ENCODE measurements at places on chromosomes 2 and 18. TPM values are rescaled to one million over a fixed set of nuclear protein-coding genes. Genes with fewer than 3 reads are reported as not detected.

The RGPD3 gene
- total RNA-seq = 0.07 TPM

The FBLN7 gene
- total RNA-seq = 18.4 TPM

- no peak for DNase-seq
Measured at GRCh38 chr2:142938240-142938639, 60.8 kb downstream of the KYNU start.

The ZNF804A gene
- total RNA-seq = not detected

- DNase-seq = no peak
Measured at GRCh38 chr2:102149644-102150455, 7.3 kb downstream of the IL1R1 start.

The FAM124B gene
- total RNA-seq = 0.15 TPM

GRCh38 chr2:235333076-235333475 lies 160.8 kb upstream of the AGAP1 start:
- DNase-seq = no peak

The POLR1A gene
- total RNA-seq = 23.8 TPM

The LPIN1 gene
- total RNA-seq = 22.9 TPM

The IL1F10 gene
- total RNA-seq = not detected

The FBXO36 gene
- total RNA-seq = 13.1 TPM

GRCh38 chr2:173684896-173685459 lies 280.2 kb downstream of the SP3 start:
- DNase-seq = peak; percentile 11

DNA sequence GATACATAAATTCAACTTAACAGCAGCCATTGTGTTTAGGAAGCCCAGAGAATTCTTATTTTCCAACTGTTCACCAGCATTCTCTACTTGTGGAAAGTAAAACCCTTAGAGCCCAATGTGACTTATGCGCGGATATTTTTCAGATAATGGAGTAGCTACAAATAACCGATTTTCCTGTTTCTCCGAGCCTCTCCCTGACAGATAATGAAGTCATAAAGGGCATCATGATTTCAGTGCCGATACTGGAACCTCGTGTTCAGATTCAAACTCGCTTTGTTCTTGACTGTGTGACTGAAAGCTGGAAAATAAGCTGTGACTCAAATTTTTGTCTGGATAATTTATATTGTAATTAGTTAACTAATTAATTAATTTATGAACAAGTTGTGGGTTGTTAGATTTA lies 228.2 kb downstream of the VAPA start:
- no peak for DNase-seq

The MYO5B gene
- 6.7 TPM for total RNA-seq

GRCh38 chr2:237923481-237924163 lies 43.2 kb upstream of the UBE2F start:
- peak; percentile 89 for DNase-seq

DNA sequence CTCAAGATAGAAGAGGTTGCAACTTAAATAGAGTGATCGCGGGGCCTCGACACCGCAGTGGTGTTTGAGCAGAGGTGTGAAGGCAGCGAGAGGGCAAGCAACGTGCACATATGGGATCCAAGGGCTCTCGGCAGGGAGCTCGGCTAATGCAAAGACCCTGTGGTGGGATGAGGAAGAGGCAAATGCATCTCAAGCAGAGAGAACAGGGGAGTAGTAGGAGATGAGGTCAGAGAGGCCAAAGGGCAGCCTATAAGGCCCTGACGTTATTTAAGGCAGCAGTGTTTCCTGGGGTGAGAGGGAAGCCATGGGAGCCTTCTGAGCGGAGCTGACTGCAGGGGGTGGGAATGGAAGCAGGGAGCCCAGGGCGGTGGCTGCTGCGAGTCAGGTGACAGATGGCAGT lies 74.5 kb downstream of the MRPS9 start:
- no peak for DNase-seq

The APCDD1 gene
- total RNA-seq = 4.7 TPM

- no peak for DNase-seq
Measured at GRCh38 chr2:235996419-235996818, 171.8 kb downstream of the GBX2 start.

The SPDYA gene
- 0.37 TPM for total RNA-seq

- no peak for DNase-seq
Measured at GRCh38 chr2:233075141-233075965, 15.2 kb downstream of the INPP5D start.

DNA sequence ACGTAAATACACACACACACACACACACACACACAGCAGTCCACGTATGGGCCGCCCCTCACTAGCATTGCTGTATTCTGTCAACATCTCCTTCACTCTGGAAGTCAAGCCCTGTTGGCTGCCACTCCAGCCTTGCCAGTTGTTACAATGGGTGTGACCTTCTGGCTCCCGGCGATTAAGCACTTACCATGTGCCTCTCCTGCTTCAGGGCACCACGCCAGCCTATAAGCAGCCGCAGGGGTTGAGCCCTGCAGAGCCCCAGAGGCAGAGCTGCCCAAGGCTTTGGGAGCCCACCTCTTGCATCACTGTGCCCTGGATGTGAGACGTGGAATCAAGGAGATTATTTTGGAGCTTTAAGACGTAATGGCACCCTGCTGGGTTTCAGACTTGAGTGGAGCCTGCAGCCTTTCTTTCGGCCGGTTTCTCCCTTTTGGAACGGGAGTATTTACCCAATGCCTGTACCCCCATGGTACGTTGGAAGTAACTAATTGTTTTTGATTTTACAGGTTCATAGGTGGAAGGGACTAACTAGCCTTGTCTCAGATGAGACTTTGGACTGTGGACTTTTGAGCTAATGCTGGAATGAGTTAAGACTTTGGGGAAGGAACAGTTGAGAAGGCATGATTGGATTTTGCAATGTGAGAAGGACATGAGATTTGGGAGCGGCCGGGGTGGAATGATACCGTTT lies 54.5 kb upstream of the ROCK2 start:
- DNase-seq = peak; percentile 19

- peak; percentile 40 for DNase-seq
Measured at GRCh38 chr18:54232485-54233227, 8.2 kb upstream of the MBD2 start.

GRCh38 chr18:5196253-5197031 lies 615 bp downstream of the AKAIN1 start:
- DNase-seq = peak; percentile 72

The SLC30A3 gene
- total RNA-seq = 0.56 TPM

DNA sequence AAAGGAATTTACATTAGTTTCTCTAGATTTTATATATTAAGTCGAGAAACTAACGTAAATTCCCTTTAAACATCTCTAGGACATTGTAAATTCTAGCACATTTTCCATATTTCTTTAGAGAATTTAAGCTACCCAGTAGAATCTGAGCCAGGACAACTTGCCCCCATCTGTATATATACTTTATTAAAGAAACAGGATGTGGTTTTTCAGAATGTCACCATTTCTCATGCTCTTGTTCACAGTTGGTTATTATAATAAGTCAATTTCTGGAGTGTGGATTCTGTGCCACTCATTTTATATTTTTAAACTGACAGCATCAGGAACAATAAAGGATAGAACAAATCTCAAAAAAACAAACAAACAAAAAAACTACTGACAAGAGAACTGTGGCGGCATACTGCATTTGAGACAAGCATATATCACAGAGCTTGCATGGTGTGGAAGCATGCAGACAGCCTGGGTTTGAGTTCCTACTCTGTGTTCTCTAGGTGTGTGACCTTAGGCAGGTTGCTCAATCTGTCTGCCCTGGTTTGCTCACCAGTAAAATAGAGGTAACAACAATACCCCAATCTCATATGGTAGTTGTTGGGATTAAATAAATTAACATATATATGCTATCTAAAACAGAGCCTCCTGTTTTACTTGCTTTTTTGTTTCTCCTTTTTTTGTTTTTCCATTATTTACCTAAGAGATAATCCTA lies 61.4 kb upstream of the DNER start:
- DNase-seq = no peak

DNA sequence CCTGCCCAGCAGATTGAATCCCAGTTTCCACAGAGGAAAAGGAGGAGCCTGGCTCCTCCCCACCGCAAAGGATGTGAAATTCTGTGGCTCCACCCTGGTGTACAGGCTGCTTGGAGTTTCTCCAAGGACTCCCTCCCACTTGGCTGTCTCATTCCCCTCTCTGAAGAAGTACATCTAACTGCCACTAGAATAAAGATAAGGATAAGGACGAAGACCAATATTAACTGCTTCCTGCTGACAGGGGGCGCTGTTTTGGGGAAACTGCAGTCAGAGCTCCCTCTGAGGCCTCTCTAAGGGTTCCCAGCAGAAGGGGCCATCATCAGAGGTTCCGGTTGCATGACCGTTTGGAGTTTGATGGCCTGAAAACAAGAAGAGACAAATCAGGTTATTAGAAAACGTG lies 790.9 kb downstream of the CPS1 start:
- DNase-seq = no peak

- no peak for DNase-seq
Measured at GRCh38 chr2:232973011-232973735, 39.9 kb downstream of the NGEF start.

The CIB4 gene
- not detected for total RNA-seq

- no peak for DNase-seq
Measured at GRCh38 chr2:130728007-130728454, 839 bp upstream of the GPR148 start.

DNA sequence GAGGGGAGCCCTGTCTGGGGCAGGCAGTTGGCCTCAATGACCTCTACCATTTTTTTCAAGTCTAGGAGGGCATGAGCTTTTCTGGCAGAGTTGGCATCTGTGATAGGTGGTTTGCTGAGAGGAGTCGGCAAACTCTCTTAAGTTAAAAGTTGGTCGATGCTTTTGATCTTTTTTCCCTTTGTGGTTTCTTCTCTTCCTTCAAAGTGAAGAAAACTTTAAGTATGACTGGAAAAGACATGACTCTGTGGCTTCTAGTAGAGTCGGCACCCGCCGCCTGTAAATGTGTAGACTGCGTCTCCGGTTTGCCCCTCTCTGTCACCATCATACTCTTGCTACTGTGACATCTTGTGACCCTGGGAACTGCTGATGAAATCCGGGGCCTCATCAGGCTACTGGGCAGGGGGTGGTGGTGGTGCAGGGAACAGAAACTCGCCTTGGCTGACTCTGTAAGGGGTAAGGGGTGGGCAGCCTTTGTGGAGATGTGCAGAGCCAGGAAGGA lies 21.1 kb downstream of the INPP5D start:
- DNase-seq = no peak

The NEU4 gene
- not detected for total RNA-seq

GRCh38 chr2:205197468-205198139 lies 484.7 kb upstream of the NRP2 start:
- DNase-seq = no peak

- no peak for DNase-seq
Measured at GRCh38 chr2:101809698-101810097, 112.2 kb downstream of the MAP4K4 start.

The CD207 gene
- total RNA-seq = not detected

The BUB1 gene
- total RNA-seq = 266 TPM

DNA sequence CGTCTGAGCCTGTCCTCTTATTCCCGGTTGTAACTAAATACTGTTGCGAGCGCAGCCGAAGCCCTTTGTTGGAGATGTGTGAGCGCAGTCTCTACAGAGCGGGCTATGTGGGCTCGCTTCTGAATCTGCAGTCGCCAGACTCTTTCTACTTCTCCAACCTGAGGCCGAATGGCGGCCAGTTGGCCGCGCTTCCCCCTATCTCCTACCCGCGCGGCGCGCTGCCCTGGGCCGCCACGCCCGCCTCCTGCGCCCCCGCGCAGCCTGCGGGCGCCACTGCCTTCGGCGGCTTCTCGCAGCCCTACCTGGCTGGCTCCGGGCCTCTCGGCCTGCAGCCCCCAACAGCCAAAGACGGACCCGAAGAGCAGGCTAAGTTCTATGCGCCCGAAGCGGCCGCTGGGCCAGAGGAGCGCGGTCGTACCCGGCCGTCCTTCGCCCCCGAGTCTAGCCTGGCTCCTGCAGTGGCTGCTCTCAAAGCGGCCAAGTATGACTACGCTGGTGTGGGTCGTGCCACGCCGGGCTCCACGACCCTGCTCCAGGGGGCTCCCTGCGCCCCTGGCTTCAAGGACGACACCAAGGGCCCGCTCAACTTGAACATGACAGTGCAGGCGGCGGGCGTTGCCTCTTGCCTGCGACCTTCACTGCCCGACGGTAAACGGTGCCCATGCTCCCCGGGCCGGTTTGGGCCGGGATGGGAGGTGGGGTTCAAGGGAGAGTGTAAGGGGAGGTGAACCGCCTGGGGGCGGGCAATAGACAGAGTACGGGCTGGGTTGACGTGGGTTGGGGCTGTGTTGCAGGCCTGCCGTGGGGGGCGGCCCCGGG lies at the start of gene HOXD12:
HOXD12 (plus strand) TSS at position 68 of the 819 bp plus-strand sequence; CDS start at position 75, 7 bp downstream.
- DNase-seq = no peak

DNA sequence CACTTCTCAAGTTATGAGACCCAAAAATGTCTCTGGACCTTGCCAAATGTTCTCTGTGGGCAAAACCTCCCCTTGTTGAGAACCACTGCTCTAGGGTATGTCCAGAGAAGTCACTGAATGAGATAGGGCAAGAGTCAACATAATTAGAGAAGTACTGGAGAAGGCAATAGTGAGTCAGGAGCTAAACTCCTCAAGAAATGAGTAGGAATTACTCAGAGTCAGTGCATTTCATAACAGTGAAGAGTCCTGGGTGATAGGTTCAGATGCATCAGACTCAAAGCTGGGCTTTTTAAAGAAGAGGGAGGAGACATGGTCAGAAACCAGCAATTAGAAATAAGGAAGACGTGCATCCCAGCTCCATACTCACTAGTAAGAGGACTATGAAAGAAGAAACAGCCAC lies 38.6 kb upstream of the IHH start:
- DNase-seq = no peak

- no peak for DNase-seq
Measured at GRCh38 chr18:62683935-62684334, 31.4 kb upstream of the PHLPP1 start.

The CHRND gene
- not detected for total RNA-seq

The PPP3R1 gene
- total RNA-seq = 29.1 TPM

The LRRTM1 gene
- not detected for total RNA-seq

The TXNDC2 gene
- total RNA-seq = not detected
